ENCODE measurements at places on chromosomes 3 and 15.

DNA sequence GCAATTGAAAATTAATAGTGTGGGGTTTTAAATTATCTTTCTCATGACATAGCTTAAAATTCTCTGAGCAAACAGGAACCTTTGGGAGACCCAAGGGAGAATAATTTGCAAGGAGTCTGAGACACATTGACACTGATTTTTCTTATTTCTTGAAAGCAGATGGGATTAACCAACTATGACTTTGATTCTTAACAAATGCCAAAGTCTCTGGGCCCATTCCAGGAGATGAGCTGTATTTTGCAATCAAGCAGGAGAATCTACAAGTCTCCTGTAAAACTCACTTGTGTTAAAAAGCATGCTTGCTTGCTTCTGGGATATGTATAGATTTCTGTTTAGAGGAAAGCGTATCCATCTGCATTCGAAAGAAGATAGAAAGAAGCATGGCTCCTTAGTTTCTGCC lies 71.3 kb upstream of the STT3B start:
- no peak for DNase-seq

GRCh38 chr3:85922374-85922773 lies 963.6 kb downstream of the CADM2 start:
- DNase-seq: no peak

DNA sequence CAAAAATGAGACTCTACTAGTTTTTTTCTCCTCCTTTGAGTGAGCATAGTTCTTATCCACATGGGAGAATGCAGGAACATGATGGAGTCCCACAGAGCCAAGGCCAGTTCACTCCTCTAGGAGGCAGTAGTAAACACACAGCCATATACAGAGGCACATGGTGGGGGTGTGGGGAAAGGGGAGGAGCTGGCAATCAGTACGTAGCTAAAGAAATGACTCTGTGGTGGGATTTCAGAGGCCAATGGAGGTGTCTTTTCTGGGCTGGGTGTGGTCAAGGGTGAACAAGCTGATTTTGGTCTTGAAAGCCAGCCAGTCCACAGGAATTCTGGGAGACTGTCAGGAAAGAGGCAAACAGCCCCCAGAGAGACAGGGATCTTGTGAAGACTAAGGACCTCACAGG lies 6.6 kb upstream of the RAB11A start:
- DNase-seq: no peak

- peak; percentile 17 for DNase-seq
These were observed 1.2 kb downstream of the UBP1 start for GRCh38 chr3:33438881-33439545.

DNA sequence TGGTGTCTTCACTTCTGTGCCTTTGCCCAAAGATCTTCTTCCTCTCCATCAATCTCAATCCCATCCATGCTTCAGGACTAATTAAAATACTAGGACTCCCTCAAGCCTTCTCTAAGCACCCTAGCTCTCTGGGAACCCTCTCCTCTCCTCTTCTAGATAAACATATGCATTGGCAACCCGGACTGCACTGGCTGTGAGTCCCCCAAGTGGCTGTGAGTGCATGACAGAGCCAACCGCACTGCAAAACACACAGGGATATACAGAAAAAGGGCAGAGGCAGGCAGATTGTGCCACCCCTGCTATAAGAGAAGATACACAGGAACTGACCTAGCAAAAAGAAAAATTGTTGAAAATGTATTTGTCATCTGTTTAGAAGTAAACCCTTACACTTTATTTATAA lies 457.1 kb downstream of the MFSD1 start:
- DNase-seq: no peak

GRCh38 chr3:117846238-117846637 lies 1136.7 kb downstream of the TUSC7 start:
- DNase-seq: no peak

DNA sequence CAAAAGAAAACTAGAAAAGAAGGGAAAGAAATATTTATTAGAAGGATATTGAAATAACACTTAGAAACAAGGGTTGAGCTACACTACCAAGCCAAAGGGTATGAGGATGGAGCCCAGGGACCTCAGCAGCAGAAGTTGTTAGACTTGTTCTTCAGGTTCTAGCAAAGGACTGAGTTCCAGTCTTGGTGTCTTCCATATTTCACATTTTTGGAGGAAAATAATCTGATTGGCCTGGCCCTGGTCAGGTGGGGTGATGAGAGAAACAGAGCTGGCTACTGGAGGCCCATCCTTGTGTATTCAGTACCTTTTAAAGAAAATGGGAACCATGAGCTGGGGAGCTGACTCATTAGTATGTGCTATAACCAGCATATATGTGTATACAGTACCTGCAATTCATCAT lies 28.2 kb downstream of the PPP4R2 start:
- no peak for DNase-seq

- DNase-seq: peak; percentile 30
These were observed 87.2 kb upstream of the TBL1XR1 start for GRCh38 chr3:177284383-177284881.

GRCh38 chr3:40923651-40924050 lies 275.7 kb upstream of the CTNNB1 start:
- DNase-seq: no peak

DNA sequence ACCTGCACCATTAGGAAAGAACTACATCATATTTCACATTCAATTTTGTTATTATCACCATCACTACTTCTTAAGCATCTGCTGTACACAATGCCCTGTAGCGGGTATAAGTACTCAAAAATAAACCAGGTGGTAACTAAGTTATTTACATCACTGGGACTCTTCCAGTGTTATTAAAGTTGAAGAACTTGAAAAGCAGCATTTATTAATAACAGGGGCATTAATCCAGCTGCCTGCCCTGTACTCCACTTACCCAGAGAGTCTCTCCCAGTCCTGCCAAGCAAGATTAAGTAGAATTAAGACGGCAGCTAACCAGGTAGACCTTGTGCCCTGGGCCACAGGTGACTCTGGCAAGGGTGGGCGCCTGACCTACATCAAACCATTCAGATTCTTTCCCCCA lies 65.2 kb downstream of the FHIT start:
- no peak for DNase-seq

- DNase-seq: no peak
These were observed 188.5 kb upstream of the KBTBD8 start for GRCh38 chr3:66809595-66809958.

DNA sequence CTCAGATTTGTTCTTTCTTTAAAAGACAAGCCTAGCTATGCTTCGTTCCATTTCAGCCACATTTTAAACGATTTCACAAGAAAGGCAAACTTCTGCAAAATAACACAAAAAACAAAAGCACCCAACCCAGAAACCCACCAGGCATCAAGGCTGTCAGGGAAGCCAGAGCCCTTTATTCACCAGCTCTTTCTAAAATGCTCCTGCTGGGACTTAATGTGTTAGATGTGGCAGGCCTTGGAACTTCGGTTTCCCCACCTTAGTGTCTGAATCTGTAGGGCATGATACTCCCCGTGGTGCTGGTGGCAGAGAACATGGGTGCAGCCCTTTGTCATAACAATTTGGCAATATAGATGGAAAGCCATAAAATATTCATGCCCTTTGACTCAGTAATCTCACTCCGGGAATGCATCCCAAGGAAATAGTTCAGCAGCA lies 56.8 kb upstream of the LCTL start:
- DNase-seq: no peak

DNA sequence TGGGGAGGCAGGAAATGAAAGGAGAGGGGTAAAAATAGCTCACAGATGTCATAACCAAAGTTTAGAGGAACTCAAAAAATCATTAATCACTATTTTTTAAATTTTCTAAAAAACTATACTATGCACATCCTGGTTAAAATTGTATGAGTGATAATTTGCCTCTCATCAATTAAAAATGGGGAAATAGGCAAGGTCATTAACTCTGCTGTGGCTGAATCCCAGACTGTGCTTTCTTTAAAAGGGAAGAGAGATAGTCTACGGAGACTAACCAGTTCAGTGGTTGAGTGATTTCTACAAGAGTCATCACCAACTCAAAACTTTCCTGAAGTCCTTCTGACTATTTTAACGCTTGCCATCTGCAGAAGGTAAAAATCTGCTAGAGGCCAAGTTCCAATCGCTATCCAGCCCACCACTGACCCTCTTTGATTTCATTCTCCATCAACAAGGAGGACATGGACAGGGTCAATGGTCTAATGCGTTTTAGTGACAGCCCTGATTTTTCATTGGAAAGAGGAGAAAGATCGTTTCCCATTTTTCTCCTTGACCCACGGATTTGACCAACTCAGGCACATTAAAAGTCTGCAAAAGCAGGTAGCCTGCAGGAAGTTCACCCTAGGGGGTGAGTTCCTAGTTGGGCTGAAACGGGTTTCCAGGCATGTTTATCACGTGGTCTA lies 850 bp downstream of the SUCLG2 start:
- no peak for DNase-seq

DNA sequence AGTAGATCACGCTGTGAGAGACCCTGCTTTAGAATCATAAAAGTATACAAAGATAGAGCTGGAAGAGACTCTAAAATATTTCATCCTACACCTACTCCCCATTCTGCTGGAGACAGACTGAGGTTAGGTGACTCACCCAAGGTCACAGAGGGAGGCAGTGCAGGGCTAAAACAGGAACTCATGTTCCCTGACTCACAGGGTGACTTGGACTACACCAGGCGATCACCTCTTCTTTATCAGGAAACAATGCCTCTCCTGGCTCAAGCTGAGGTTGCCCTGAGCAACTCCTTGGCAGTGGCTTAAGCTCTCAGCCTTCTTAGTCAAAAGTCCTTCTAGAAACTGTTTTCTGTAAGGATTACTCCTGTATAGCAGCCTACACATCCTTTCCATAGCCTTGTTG lies 26.4 kb upstream of the TNFAIP8L3 start:
- peak; percentile 41 for DNase-seq
